ENCODE measurements at places on chromosomes 1 and 21.

GRCh38 chr1:53835491-53835890 lies 2.6 kb downstream of the NDC1 start:
- DNase-seq, result no peak

DNA sequence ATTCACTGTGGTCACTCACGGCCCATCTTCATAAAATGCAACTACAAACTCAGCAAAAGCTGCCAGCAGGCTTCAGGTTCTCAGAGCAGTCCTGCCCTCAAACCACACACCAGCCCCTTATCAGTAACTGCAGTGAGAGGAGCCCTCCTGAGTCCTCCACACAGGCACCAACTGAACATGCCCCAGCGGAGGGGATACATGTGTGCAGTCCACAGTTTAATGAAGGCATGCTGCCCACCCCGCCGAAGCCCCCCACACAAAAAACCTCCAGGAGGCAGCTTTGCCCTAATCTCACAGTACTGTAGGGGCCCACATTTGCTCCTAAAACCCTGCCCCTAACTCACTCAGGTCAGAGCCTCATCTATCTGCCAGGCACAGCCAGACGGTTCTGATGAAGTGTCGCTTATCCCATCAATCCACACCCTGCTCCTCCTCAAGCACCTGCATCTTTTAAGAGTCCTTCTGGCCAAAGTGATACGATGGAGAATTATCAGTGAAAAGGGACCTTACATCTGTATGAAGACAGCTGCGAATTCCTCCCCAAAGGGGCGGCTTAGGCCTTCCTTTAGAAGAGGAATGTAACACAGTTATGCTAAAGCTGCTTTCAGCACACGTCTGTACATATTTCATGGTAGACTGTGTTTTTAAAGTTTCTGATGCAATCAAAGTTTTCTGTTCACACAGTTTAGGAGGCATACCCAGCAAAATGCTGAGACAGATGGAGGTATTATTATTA lies 3.5 kb downstream of the ABCB10 start:
- DNase-seq, result no peak

- no peak for DNase-seq
Measured at GRCh38 chr21:41681348-41681801, 85.5 kb downstream of the RIPK4 start.

DNA sequence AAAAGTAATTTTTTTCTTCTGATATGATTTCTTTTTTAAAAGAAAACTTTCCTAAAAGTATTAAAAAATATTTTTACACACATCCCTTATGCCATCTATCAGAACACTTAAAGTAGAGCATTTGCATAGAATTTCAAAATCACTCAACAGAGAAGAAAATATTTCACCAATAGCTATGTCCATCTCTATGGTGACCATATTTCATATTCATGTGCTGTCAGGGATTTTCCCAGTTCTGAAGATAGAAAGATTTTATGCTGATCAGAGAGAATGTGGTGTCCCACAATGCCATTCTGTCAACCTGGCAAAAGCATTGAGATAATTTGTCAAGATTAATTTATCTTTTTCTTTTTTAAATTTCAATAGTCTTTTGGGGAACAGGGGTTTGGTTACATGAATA lies 87.0 kb downstream of the C4BPA start:
- DNase-seq, result no peak

DNA sequence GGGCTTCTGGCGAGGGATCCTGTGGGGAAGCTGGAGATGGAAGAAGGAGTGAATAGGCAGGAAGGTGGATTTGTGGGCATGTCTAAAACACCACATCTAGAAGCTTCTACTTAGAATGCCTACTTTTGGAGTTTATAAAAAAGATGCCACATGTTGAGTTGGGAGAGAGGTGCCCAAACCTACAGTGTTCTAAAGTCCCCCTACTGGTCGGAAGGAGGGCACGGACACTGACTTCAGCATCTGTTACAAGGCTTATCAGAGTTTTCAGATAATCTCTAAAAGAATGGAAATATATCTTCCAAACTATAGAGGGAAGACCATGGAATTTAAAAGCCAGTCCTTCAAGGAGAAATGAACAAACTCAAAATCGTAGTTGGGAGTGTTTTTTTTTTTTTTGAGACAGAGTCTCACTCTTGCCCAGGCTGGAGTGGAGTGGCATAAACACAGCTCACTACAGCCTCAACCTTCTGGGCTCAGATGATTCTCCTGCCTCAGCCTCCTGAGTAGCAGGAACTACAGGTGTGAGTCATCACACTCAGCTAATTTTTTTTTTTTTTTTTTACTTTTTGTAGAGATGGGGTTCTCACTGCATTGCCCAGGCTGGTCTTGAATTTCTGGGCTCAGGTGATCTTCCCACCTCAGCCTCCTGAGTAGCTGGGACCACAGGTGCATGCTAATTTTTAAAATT lies 14.8 kb downstream of the IBA57 start:
- DNase-seq, result no peak

DNA sequence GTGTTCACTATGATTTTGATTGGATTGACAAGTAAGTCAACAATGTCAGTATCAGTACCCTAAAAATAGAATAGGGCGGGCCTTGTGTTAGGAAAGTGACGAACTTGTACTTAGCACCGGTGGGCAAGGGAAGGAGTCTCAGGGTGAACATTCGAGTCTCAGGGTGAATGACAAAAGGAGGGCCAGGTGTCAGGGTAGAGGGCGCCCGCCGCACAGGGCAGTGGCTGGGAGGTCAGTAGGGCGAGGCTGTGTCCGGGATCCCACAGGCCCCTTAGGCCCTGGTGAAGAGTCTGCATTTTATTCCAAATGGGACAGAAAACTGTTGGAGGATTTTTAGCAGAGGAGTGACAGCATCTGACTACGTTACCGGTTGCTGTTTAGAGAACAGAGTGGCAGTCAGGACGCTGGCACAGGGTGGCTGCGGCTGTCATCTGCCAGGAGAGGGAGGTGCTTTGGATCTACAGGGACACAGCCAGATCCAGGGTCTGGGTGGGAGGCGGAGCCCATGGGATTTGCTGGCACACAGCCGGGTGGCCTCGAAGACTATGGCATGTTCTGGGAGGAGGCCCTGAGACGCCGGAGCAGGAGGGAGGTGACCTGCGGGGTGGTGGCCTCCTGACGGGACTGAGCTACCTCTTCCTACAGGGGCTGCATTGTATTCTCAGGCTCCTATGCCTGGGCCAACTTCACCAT lies 11.0 kb downstream of the AGTRAP start:
- no peak for DNase-seq

DNA sequence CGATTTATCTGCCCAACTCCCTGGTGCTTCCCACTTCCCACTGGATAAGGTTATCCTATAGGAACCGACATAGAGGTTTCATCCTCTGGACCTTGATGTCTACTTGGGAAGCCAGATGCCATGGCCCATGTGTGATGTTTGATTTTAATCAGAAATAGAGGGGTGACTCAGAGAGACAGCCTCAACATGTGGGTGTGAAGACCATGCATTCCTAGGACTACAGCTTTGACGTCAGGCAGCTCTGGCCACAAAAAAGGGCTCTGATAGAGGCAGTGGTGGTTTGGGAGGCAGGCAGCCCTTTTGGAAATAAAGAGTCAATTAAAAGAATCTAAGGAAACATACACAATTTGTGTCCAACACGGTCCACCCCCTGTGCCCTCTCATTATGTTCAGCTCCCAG lies 5.2 kb upstream of the SH2D2A start:
- no peak for DNase-seq

GRCh38 chr1:24373710-24374109 lies 39.9 kb downstream of the STPG1 start:
- DNase-seq, result no peak
